ENCODE measurements at places on chromosomes 1 and 21. TPM values are rescaled to one million over a fixed set of nuclear protein-coding genes. Genes with fewer than 3 reads are reported as not detected.

- no peak overlapping the region for H3K4me3 ChIP-seq
- H3K4me1 ChIP-seq, result peaks cover 16% of the 10 kb centered on the region
- no peak overlapping the region for H3K27ac ChIP-seq
- no peaks in the 10 kb centered on the region for H3K27me3 ChIP-seq
Observed at GRCh38 chr1:33078030-33078591, 2.8 kb upstream of the AZIN2 start.

GRCh38 chr1:229035748-229036082 is 235.2 kb upstream of the RAB4A start:
- no peaks in the 10 kb centered on the region for H3K36me3 ChIP-seq
- H3K27me3 ChIP-seq, result no peaks in the 10 kb centered on the region
- DNase-seq, result no peak

The FABP3 gene
- total RNA-seq, result 87.9 TPM

GRCh38 chr1:172561252-172561651 is 28.3 kb downstream of the SUCO start:
- H3K4me3 ChIP-seq, result no peak overlapping the region
- DNase-seq, result no peak
- peaks cover 10% of the 10 kb centered on the region for H3K36me3 ChIP-seq
- no peaks in the 10 kb centered on the region for H3K27me3 ChIP-seq

The C1orf185 gene
- not detected for total RNA-seq

DNA sequence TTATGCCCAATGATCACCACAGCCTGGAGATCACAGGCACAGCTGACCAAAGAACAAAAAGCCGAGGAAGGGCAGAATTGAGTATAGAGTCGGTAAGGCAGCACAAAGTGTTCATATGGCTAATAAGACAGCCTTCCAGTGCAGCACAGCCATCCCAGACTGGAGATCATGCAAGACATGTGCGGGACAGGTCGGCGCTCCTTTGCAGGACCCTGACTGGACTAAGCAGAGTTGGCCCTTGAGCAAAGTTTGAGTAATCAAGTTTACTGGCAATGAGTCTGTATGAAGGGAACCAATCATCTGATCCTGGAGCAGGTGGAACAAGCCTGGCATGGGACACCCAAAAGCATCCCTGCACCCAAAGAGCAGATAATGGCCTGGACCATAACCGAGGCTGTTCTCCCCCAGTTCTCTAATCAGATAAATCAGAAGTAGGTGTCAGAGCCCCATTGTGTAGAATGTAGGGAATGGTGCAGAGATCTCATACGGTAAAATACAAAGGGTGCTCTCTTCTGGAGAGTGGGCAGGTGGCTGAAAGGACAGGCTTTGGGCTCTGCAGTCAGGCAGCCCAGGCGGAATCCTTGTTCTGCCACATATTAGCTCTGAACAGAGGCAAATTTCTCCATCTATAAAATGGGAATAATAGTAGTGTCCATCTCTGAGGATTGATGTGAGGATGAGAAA is 10.7 kb upstream of the DNASE2B start:
- no peaks in the 10 kb centered on the region for H3K36me3 ChIP-seq
- no peak for DNase-seq
- no peak overlapping the region for H3K4me3 ChIP-seq
- no peak overlapping the region for H3K27ac ChIP-seq
- no peaks in the 10 kb centered on the region for H3K4me1 ChIP-seq
- H3K27me3 ChIP-seq, result no peaks in the 10 kb centered on the region

DNA sequence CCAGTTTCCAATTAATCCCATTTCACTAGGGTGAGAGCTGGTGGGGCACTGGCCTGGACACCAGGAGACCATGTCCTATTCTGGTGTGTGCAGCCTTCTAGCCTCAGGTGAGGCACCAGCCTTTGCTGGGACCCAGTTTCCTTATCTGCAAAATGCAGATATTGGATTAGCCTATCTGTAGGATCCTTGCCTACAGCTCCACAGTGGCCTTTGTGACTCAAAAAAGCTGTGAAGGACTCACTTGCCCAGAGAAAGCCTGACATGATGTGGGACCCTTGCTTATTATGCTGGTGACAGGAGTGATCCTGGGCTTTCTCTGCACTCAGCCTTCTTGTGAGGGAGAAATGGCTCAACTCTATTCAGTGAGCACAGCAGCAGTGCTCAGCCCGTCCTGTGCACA is 32.3 kb downstream of the TENT5C start:
- H3K36me3 ChIP-seq, result no peaks in the 10 kb centered on the region
- H3K4me3 ChIP-seq, result no peak overlapping the region
- H3K4me1 ChIP-seq, result no peaks in the 10 kb centered on the region
- no peak overlapping the region for H3K27ac ChIP-seq
- no peaks in the 10 kb centered on the region for H3K27me3 ChIP-seq

DNA sequence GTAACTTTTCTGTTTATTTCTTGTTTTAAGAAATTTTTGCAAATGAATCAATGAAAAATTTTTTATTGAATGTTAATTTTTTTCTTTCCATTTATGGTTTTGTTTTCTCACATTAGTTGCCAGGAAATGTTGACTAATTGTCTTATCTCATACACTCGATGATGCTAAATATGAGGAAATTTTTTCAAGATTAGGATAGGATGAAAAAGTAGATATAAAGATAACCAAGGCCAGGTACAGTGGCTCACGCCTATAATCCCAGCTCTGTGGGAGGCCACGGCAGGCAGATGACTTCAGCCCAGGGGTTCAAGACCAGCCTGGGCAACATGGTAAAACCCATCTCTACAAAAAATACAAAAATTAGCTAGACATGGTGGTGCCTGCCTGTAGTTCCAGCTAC is 12.6 kb downstream of the LAX1 start:
- H3K27me3 ChIP-seq, result no peaks in the 10 kb centered on the region
- no peaks in the 10 kb centered on the region for H3K4me1 ChIP-seq
- DNase-seq, result no peak
- no peak overlapping the region for H3K27ac ChIP-seq
- H3K4me3 ChIP-seq, result no peak overlapping the region
- no peaks in the 10 kb centered on the region for H3K36me3 ChIP-seq

DNA sequence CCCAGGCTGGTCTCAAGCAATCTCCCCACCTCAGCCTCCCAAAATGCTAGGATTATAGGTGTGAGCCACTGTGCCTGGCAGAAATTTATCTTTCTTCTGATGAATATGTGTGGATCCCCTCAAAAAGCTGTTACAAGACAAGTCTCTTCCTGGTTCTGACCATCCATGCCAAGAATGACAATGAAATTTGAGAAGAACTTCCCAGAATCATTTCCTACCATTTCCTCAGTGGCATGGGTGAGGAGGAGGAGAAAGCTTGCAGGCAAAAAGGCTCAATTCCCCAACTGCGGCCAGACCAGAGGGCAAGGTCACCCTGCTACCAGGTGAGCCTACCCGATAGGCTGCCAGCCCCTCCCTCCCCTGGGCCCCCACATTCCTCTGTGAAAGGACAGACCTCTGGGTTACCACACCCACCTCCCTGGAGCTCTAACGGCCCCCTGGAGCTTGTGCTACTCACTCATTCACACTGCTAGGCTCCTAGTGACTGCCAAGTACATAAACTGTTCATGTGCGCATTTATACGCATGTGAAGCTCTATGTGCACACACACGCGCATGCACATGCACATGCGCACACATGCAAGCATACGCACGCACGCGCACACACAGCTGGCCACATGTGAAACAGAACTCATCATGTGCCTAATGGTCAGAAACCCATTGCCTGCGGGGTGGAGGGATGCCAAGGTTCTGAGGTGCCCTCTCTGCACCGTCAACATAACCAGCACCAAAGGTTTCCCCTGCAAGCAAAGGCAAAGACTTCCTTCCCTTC is 17.0 kb downstream of the MRAP start:
- no peaks in the 10 kb centered on the region for H3K27me3 ChIP-seq
- no peak overlapping the region for H3K4me3 ChIP-seq
- DNase-seq, result no peak
- no peaks in the 10 kb centered on the region for H3K36me3 ChIP-seq
- no peaks in the 10 kb centered on the region for H3K4me1 ChIP-seq
- H3K27ac ChIP-seq, result no peak overlapping the region

The HORMAD1 gene
- not detected for total RNA-seq

The GRHL3 gene
- not detected for total RNA-seq

DNA sequence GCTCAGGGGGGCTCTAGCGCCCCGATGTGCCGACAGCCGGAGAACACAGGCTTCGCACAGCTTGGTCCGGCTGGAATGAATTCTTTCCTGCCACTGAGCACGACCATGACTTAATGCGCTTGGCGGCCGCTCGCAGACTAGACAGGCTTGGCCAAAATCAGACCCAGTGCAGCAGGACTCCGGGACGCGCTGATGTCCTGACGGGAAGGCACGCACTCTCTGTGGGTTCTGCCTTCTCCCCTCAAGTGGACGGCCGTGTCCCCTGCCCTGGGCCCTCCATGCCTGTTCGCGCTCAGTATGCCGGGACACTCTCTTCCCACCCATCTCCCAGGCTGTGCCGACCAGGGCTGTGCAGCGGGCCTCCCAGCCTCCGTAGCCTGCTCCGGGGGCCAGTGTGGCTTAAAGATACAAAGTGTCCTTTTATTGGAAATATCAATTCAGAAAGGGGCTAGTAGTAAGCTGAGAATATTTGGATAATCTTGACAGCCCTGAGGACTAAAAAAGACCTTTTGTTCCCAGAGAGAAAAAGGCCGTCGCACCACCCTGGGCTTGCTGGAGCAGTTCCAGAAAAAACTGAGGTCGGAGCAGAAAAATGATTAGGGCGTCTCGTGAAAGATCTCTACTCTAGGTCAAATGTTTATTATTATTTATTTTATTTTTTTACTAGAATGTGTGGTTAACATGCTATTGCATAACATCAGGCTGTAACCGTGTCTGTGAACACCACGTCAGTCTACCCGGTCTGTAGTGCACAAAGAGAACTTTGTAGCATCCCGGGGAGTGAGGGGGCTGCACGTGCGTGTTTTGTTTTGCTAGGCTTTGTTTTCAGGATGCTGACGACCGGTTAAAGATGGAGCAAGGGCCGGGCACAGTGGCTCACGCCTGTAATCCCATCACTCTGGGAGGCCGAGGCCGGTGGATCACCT is 88.1 kb upstream of the ARHGEF16 start:
- H3K36me3 ChIP-seq, result no peaks in the 10 kb centered on the region
- no peak overlapping the region for H3K4me3 ChIP-seq
- H3K4me1 ChIP-seq, result no peaks in the 10 kb centered on the region
- DNase-seq, result peak; percentile 9
- no peak overlapping the region for H3K27ac ChIP-seq

- no peak overlapping the region for H3K27ac ChIP-seq
- no peaks in the 10 kb centered on the region for H3K4me1 ChIP-seq
- no peak for DNase-seq
- H3K36me3 ChIP-seq, result no peaks in the 10 kb centered on the region
- H3K27me3 ChIP-seq, result peaks cover 5% of the 10 kb centered on the region
Observed at GRCh38 chr21:35086357-35086756, 37.3 kb upstream of the RUNX1 start.

DNA sequence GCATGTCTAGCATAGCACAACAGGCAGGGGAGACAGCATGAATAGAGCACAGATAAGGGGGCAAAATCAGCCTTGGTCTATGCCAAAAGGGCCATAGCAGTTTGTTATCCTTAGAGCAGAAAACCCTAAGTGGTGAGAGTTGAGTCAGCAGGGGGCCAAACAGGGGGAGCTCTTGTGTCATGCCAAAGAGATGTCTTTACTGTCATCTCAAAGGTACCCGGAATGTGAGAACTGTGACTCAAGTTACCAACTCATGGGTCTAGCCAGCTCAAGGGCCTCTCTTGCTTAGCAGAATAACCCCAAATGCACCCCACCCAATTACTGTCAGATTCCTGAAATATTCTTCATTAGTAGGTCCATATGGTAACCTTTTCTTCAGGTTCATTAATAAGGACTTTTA is 45.9 kb upstream of the NRDC start:
- no peak overlapping the region for H3K4me3 ChIP-seq
- H3K36me3 ChIP-seq, result no peaks in the 10 kb centered on the region
- no peaks in the 10 kb centered on the region for H3K27me3 ChIP-seq
- no peak overlapping the region for H3K27ac ChIP-seq
- DNase-seq, result no peak
- H3K4me1 ChIP-seq, result no peaks in the 10 kb centered on the region

The LGR6 gene
- total RNA-seq, result 0.54 TPM

DNA sequence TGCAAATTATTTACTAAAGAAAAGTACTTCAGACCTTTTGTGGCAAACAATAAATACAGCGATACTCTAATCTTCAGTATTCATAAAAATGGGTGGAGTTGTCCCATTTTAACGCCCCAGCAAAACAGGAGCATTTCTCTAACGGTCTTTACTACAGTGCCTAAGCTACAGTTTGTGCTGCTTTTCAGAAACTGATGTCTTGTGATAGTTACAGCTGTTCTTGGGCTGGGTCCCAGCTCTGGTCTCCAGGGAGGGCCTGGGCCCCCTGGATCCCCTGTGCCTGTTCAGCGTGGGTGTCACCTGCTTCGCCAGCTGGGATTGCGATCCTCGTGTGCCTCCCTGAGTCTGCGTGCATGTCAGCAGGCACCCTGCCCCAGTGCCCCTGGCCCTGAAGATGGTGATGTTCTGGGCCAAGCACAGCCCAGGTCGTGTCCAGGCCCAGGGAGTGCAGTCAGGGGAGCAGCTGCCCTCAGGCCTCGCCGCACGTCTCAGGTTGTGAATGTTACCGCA is 64.0 kb upstream of the DIP2A start:
- no peak overlapping the region for H3K4me3 ChIP-seq
- H3K27me3 ChIP-seq, result no peaks in the 10 kb centered on the region
- H3K36me3 ChIP-seq, result peaks cover 36% of the 10 kb centered on the region
- peaks cover 9% of the 10 kb centered on the region for H3K4me1 ChIP-seq
- DNase-seq, result no peak

- no peaks in the 10 kb centered on the region for H3K27me3 ChIP-seq
- DNase-seq, result no peak
- H3K36me3 ChIP-seq, result no peaks in the 10 kb centered on the region
- H3K4me3 ChIP-seq, result no peak overlapping the region
Observed at GRCh38 chr1:9057851-9058250, 11.6 kb downstream of the SLC2A5 start.

GRCh38 chr1:21888500-21888899 is 48.6 kb downstream of the HSPG2 start:
- no peak overlapping the region for H3K27ac ChIP-seq
- H3K36me3 ChIP-seq, result no peaks in the 10 kb centered on the region
- H3K4me3 ChIP-seq, result no peak overlapping the region
- no peak for DNase-seq
- no peaks in the 10 kb centered on the region for H3K4me1 ChIP-seq

DNA sequence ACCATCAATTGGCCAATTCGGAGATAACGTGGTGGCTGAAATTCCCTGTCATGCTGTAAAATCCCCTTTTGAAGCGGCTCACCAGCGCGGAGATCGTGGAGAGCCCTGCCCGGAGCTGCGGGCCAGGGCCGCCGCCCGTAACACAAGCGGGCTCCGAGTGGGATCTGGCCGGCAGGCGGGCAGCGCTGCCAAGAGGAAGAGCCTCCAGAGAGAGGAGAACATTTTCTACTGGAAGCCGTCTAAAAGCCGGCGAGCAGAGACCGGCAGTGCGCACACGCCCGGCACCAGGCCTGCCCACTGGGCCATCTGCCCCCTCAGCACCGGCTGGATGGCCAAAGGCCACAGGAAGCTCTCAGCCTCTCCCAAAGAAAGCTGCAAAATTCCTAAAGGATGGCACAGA is 15.5 kb downstream of the SSBP3 start:
- H3K4me1 ChIP-seq, result peaks cover 39% of the 10 kb centered on the region
- no peak for DNase-seq
- no peak overlapping the region for H3K4me3 ChIP-seq

- H3K36me3 ChIP-seq, result no peaks in the 10 kb centered on the region
- peaks cover 3% of the 10 kb centered on the region for H3K4me1 ChIP-seq
- peak; percentile 56 for DNase-seq
- no peaks in the 10 kb centered on the region for H3K27me3 ChIP-seq
- H3K27ac ChIP-seq, result no peak overlapping the region
Observed at GRCh38 chr1:178931858-178932551, 61.1 kb upstream of the ANGPTL1 start.

- H3K27ac ChIP-seq, result no peak overlapping the region
- H3K36me3 ChIP-seq, result no peaks in the 10 kb centered on the region
- no peak overlapping the region for H3K4me3 ChIP-seq
- H3K4me1 ChIP-seq, result no peaks in the 10 kb centered on the region
Observed at GRCh38 chr1:37020653-37021277, 13.6 kb downstream of the GRIK3 start.

The MROH9 gene
- not detected for total RNA-seq

The SPRR2G gene
- not detected for total RNA-seq

The FAM163A gene
- total RNA-seq, result 1.3 TPM
